ENCODE measurements at places on chromosomes 16 and 17.
A peak's percentile ranks its signal among the peaks of the same experiment; 100 is the strongest.

- no peak for DNase-seq
Measured at GRCh38 chr17:7081341-7082062, 1.5 kb upstream of the CLEC10A start.

- no peak for DNase-seq
Measured at GRCh38 chr16:49899991-49900695, 44.2 kb upstream of the ZNF423 start.

DNA sequence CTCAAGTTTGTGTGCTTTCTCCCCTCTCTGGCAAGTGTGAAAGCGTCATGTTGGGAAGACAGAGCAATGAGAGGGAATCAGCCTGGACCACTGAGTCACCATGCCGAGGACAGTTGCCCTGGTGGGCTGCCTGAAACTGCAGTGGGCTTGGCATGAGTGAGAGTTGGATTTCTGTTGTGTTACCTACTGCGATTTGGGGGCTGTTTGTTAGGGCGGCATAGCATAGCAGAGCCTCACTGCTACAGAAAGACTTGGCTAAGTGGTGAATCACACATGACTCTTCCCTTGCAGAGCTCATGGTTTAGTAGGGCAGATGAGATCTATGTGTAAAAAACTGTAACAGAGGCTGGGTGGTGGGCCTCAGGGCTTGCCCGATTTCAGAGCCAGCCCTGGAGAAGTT, 324.6 kb downstream of the C16orf95 start:
- DNase-seq, result peak; percentile 44

DNA sequence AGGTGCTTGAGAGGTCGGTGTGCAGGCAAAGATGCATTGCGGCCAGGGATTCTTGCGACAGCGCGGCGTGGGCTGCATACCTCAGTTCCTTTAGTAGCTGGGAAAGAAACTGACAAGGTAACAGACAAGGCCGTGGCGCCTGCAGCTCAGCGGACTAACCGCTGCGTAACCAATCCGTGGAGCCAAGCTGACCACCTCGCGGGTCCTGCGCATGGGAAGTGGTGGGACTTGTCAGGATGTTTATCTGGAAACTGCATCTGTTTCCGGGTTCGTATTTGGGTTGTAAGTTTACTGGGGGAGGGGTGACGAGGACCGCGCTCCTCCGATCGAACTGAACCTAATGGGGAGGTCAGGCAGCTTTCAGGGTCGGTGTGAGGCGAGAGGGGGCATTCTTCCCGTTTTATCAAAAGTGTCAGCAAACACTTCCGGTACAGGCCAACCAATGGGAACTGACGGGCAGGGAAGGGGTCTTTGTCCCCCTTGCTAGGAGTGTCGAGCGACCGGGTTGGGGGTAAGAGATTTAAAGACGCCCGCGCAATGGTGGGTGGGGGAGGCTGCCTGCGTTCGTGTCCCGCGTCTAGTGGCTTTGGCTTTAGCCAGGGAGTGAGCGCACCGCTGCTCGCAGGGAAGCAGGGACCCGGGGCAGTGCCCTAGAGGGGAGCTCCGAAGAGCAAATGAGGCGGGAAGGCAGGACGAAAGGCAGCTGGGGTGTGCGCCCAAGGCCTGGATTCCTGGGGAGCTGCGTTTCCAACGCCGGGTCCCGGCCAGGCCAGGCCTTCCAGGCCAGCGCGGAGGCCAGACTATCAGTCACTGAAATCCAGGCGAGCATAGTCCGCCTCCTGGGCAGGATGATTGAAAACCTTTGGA, 7.0 kb downstream of the IRX6 start:
- DNase-seq, result no peak
